ENCODE measurements at places on chromosomes 11 and 22. TPM values are rescaled to one million over a fixed set of nuclear protein-coding genes. Genes with fewer than 3 reads are reported as not detected.

Gene BRSK2
- polyA plus RNA-seq, result 0.26 TPM

Gene HDAC10
- polyA plus RNA-seq, result 6.2 TPM

Gene OR52E8
- not detected for polyA plus RNA-seq

Gene ZNF214
- 0.23 TPM for polyA plus RNA-seq

Gene PNPLA3
- 0.11 TPM for polyA plus RNA-seq

Gene RAB36
- 0.55 TPM for polyA plus RNA-seq

Gene GSTP1
- 576 TPM for polyA plus RNA-seq

Gene SLC3A2
- 103 TPM for polyA plus RNA-seq

Gene OSBP2
- polyA plus RNA-seq, result 2.0 TPM

Gene CSF2RB
- 0.69 TPM for polyA plus RNA-seq

Gene UCP2
- 11.9 TPM for polyA plus RNA-seq
